Stimulated activated CD4-positive, alpha-beta T cell treated with anti-CD3 and anti-CD28 coated beads, Interleukin-15, amount 100 ng/mL, for 1 hour (primary cell): ENCODE measurements at places on chromosomes 6 and 20.

- no peak for DNase-seq
Measured at GRCh38 chr6:12090714-12091113, 78.6 kb downstream of the HIVEP1 start.

DNA sequence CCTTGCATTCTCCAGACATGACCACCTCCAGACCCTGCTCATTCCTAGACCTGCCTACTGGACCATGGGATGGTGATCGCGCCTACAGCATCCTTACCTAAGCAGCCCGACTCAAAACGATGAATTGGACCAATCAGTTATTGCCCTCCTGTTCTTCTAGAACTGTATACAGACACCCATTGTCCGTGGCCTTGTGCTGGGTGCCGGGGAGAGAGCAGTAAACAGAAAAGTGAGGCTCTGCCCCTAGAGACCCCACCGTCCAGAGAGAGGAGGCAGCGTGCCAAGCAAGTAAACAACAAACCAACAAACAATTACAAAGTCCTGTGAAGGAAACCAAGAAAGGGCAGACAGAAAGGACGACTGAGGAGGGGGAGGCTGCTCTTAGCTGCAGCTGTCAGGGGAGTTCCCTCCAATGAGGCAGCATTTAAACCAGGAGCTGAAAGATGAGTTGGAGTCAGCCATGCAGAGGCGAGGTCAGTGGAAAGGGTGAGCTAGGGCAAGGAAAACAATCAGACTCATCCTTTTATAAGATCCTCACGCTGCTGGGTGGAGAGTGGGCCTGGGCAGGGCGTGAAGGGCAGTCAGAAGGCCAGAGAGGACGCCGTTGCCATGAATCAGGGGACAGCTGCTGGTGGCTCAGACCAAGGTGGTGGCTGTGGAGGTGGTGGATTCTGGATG lies 37.6 kb upstream of the BLCAP start:
- DNase-seq: no peak

GRCh38 chr6:3147914-3148757 lies 9.2 kb downstream of the TUBB2A start:
- no peak for DNase-seq

DNA sequence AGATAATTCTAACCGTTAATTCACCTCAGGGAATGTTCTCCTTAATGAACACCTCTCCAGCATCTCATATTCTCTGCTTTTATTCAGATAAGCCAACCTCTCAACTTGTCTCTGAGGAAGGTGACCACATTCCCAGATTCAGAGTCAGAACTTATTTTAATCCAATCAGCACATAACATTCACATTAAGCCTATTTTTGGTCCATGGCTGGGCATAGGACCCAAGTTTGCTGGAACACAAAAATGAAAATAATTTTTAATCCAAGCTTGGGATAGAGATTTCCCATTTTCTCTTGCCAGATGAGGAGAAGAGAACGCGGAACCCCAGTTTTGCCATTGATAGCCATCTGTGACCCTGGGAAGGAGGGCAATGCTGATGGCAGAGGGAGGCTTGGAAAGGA lies 126.5 kb downstream of the FRK start:
- DNase-seq: no peak

DNA sequence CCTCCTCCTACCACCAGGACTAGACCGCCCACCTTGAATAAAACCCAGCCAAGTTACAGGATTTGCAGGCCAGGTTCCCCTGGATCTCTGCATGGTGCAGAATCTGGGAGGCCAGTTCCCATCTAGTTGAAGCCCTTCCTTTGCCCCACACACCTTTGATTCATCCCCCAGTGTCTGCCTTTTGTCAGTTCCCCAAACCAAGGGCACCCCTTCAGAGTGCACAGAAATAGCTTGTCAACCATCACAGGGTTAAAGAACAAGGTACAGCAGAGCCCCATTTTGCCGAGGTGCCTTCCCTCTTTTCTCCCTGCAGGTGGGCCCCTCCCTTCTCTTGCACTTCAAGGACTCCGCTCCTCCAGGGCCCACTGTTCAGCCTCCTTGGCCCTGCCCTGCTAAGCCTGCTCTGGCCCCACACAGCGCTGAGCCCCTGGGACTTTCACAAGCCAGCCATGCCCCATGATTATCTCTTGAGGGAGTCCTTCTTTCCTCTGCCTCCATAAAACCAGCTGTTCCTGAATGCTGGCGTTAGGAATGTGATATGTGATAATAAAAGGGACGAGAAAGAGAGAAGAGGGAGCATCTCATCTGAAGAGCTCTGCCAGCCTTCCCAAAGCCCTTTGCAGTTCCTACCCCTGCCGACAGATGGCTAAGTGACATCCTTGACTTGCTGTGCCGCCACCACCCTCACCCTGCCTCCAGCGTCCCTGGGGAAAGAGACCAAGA lies 280.3 kb downstream of the CDC5L start:
- no peak for DNase-seq

DNA sequence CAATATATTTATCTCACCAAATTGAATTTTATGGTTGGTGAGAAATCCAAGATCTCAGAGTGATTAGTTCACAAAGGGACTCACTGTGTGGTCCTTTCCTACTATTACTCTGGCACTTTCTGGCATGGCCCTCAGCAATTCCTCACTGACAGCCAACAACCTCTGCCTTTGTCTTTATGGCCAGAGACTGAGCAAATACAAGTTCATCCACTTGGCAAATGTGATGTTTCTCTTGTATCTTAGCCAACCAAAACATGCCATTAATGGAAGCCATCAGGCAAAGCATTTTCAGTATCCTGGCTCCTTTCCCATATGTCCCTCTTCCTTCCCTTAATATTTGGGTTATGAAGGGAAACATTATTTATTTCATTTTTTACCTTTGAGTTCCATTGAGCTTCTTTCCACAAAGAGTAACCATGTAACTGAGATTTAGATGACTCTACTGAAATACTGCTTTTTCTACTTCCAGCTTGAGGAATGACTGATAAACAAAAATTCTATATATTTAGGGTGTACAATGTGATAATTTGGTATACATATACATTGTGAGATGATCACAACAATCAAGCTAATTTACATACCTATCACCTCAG lies 30.8 kb upstream of the SMLR1 start:
- DNase-seq: no peak

- DNase-seq: no peak
Measured at GRCh38 chr6:148538261-148539190, 195.9 kb downstream of the SASH1 start.

- DNase-seq: no peak
Measured at GRCh38 chr20:5024103-5024502, 22.8 kb upstream of the SLC23A2 start.

GRCh38 chr6:129141499-129141898 lies 258.6 kb downstream of the LAMA2 start:
- no peak for DNase-seq

DNA sequence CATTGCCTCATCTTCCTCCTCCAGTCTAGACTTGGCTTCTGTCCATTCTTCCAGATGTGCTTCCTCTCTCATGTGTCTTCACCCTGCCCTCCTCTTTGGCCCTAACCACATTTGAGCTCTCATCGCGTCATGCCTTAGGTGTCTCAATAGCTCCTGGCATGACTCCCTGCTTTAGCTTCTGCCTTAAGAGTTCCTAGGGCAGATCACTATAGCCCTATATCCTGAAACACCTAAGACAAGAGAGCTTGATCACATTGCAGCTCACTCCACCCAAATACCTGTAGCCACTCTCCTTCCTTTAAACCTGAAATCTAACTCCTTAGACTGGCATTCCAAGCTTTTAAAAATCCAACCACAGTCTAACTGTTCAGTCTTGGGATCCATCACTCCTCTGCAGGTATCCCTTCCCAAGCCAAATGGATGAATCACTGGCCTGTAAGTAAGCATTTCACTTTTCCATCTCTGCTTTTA lies 69.0 kb upstream of the STXBP5 start:
- no peak for DNase-seq

GRCh38 chr6:105514306-105514705 lies 111.4 kb upstream of the PREP start:
- DNase-seq: no peak

GRCh38 chr6:11632231-11632630 lies 94.7 kb downstream of the TMEM170B start:
- no peak for DNase-seq

GRCh38 chr20:54619181-54619580 lies 143.8 kb downstream of the DOK5 start:
- no peak for DNase-seq

GRCh38 chr6:53410508-53411258 lies 61.9 kb upstream of the ELOVL5 start:
- DNase-seq: peak; percentile 29

DNA sequence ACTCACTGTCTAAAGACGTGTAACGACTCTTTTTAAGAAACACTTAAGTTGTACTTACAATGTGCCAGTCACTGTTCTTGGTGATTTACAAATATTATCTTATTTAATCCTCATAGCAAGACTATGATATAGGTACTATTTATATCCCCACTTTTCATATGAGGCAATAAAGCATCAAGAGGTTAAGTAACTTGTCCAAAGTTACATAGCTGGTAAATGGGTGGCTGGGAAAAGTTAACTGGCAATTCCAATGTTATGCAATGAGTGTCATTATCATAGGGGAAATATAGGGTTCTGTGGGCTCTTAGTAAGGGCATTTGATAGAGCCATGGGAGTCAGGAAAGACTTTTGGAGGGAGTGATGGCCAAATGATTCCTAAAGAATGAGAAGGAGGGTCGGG lies 21.4 kb upstream of the RIPOR2 start:
- DNase-seq: no peak

GRCh38 chr6:12254210-12254609 lies 36.0 kb upstream of the EDN1 start:
- no peak for DNase-seq

GRCh38 chr6:18471232-18471964 lies 84.2 kb downstream of the RNF144B start:
- no peak for DNase-seq

- DNase-seq: no peak
Measured at GRCh38 chr20:60877071-60877857, 374.8 kb upstream of the CDH4 start.

- no peak for DNase-seq
Measured at GRCh38 chr6:15110726-15111354, 135.0 kb upstream of the JARID2 start.

GRCh38 chr6:150290429-150290828 lies 78.4 kb upstream of the IYD start:
- DNase-seq: no peak

DNA sequence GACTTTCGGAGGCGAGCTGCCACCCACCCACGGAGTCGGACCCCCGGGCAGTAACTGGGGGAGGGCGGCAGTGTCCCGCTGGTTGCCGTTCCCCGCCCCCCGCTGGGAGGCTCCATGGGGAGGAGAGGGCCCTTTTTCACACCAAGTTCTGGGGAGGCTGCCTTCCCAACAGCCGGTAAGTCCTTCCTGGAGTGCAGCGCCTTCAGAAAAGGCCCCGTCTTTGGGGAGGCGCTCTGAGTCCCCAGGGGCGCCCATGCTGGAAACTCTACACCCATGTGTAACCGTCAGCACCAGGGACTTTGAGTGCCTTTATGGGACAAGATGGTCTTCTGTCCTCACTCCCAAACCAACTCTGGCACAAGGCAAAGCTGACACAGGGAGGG lies 430 bp upstream of the SOX18 start:
- no peak for DNase-seq

- no peak for DNase-seq
Measured at GRCh38 chr20:47125758-47126591, 230.5 kb downstream of the ZMYND8 start.

DNA sequence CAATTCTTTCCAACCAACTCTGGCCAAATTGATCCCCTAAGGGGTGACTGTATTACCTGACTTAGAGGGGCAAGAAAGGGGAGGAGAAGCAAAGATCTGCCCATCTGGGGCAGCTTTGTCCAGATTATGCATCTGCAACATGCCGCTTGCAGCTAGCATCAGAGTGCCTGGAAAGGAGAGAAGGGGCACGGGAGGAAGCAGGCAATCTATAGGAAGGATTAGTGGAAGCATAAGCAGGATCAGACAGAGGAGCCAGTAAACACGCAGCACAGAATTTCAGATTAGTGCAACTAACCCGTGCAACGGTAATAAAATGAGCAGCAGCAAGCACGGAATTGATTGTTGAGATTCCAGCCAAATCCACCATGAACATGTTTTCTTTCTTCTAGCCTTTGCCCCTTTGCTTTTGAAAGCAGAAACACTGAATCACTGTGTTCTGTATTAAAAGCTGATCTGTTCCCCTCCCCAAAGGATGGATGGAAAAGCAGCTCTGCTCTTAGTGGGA lies 643.6 kb upstream of the CHD6 start:
- DNase-seq: no peak

GRCh38 chr20:47464380-47465101 lies 37.1 kb upstream of the NCOA3 start:
- no peak for DNase-seq

DNA sequence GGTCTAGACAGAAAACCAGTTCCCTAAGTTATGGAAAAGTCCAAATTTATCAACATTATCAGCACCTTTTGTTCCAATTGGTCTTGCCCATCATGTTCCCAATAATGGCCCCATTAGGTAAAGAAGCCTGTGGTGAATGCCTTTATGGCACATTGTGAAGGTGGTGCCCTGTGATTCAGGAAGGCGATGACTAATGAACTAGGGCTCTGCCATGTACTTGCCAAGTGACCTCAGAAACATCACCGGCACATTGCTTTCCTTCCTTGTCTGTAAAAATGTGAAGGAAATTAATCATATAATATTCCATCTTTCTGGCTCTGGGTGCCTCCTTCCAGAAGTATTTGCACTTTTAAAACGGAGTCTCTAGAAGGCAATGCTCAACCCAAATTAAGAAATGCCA lies 132.3 kb downstream of the UNC5CL start:
- DNase-seq: no peak

GRCh38 chr6:165628955-165629354 lies 34.1 kb downstream of the PDE10A start:
- DNase-seq: no peak

DNA sequence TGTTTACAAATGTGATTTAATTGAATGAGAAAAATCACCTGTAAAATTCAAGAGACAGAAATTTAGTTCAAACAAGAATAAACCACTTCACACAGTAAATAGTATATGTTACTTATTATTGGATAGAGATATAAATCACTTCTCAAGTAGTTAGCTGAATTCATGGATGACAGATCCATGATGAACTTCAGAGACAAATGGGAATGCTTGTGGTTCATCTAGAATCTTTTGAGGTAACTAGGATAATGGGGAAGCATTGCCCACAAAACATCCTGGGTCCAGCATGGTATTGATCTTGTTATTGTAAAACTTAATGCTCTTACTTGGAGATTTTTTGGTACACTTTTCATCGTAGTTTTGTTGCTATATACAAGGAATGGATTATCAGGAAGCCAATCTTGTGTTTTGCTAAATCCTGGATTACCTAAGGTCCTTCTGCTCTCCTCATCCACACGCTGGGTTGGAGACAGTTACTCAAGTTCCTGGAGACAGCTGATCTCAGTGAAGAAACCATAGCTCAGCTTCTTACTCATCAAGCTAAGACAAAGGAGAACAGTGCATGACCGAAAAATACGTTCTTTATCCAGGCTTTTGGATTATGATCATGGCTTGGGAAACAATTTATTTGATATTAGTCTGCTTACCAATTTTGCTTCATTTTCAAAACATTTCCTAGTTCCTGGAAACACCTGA lies 142.5 kb upstream of the PREP start:
- DNase-seq: no peak
